ENCODE measurements at places on chromosomes 4 and X. TPM values are rescaled to one million over a fixed set of nuclear protein-coding genes. Genes with fewer than 3 reads are reported as not detected.

BRS3 gene
- polyA plus RNA-seq = not detected

GAGE2A gene
- polyA plus RNA-seq = not detected

GRCh38 chr4:181479141-181479540, 764.1 kb upstream of the TENM3 start:
- DNase-seq = no peak

DNA sequence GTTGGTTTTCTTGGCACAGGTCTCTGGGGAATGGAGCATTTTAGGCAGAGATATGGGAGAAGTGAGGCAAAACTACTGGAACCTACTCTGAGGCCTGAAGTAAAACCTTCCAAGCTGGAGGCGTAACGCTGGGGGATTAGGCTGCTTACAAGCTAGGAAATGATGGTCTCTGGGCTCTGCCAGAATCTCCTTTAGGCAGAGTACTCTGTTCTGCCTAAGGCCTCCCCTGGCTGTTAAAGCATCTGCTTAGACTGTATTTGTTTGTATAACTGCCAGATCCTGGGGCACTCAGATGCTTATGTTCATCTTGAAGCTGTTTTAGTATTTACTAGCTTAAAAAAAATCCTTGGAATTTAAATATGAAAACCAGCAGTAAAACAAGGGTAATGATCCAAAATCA, 822.2 kb downstream of the RPA4 start:
- no peak for DNase-seq

DNA sequence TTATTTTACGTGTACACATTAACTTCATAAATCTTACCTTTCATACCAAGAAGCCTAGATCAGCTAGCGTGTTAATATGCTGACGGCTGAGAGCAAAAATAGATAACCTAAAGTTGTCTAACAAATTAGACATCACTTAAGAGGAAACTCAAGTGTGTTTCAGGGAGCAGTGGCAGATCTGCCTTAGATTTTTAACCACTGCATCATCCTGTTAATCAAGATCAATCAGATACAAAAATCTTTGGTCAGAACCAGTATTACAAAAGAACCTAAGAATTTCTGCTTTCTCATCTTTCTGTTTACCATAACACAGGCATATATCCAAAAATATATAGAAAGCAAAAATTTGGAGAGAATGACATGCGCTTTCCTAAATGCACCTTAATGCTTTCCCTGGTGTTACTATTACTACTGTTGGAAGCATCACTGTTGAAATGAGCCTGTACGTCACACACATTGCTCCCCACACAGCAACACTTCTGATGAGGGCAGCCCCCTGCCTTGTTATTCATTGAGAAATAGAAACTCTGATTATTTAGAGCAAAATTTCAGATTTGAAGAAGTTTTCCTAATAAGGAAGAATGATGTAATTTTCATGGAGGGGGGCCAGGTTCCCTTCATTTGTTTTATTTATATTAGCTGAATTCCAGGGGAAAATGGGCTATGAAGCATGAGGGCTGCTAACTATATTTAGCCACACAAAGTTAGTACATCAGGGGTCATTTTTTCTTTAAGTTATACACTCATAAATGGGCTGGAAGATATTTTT, 152.3 kb downstream of the CBR4 start:
- DNase-seq = no peak

DNA sequence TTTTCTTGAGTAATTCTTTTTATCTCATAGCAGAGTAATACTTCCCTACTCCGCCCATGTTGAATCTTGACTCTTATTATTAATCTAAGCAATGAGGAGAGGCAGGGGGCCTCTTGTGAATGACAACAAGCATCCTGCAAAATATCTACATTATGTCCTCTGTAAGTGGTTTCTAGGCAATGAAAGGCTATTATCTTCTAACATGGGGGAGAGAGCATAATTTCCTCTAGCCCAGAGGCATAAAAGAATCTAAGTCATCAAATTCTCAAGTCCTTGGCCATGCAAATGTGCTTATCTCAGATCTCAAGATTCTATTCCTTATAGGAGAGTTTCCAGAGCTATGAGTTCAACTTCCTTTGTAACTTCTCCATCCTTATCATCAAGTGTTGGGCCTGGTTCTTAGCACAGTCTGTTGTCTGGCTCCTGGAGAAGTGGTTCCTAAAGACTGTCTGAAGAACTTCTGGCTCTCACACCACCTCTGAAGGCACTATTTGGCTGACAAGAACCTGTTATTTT, 423.1 kb upstream of the INTU start:
- DNase-seq = no peak

C4orf51 gene
- polyA plus RNA-seq = not detected

MMRN1 gene
- 4.8 TPM for polyA plus RNA-seq

DNA sequence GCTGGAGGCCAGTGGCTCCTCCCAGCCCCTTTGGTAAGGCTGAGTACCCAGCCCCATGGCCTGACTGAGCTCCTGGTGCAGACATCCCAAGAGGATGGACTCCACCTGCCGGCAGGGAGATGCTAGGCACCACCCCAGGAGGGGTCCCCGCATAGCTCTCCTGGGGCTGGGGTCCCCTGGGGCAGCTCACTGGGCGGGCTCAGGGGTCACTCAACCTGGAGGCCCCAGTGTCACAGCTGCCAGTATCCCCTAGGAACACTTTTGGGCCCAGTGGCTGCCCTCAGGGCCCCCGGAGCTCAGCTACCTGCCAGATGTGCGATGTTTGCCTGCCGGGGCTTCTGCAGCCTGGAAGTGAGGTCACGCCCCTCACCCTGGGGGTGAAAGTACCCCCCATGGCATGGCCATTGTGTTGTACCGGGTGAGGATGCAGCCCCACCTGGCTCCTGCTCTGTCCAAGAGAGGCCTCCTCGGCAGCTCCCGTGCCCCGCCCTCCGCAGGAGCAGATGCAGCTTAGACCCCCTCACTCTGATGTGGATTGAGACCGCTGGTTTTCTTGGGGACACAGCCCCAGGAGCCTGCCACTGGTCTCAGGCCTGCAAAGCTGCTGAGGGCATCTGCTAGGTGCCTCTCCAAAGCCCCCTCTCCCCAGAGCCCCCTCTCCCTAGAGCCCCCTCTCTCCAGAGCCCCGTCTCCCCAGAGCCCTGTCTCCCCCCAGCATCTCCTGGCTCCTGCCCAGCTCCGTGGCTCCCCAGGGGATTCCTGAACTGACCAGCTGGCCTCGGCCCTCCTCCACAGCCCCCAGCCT, 6.7 kb upstream of the HGFAC start:
- DNase-seq = no peak

GRCh38 chrX:40010550-40011321, 87.0 kb downstream of the BCOR start:
- DNase-seq = no peak

DNA sequence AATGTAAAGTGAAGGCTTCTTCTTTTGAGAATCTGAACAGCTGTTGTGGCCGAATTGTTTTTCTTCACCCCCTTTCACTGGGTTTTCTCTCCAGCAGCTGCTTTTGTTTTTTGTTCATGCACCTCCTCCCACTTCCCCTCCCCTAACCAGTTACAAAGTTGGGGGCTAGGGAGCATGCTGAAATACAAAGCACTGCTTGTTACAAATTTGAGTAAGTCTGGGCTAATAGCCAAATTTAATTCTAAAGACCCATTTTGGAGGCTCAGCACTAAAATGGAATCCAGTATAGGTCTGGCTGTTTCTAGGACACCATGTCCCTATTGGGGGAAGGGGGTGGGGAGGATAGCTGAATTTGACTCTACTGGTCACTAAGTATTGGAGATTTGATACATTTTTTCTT, 89.2 kb upstream of the GPM6B start:
- no peak for DNase-seq

NAAA gene
- polyA plus RNA-seq = 15.8 TPM

DNA sequence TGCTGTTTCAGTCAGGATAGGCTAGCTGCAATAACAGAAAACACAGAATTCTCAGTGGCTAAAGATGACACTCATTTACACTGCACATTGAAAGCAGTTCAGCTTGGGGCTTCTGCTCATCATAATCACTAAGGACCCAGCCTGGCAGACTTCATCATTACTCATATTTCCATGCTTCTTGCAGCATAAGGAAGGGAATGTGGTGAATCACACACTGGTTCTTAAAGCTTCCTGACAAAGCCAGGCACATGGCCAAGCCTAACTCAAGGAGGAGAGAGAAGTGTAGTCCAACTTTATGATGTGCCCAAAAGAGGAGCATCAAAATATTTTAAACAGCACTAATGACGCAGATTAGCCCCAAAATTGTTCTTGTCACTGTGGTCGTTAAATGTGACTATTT, 186.5 kb downstream of the BANK1 start:
- DNase-seq = peak; percentile 45

DNA sequence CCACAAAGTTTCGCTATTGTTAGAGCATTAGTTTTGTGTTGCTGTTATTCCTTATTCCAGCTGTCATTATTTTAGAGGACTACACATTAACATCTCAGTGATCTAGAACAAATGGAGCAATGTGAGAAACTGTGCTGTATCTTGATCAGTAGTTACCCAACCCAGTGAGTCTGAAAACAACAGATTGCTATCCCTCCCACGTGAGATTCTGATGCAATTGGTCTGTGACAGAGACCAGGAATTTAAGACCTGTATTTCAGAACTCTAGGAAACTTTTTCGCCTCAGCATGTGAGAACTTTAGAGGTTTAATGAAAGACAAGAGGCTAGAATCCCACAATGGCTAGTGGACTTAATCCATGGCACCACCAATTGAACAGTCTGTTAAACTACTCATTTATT, 35.7 kb upstream of the CDS1 start:
- DNase-seq = no peak

- DNase-seq = no peak
These were observed 45.6 kb downstream of the FHL1 start for GRCh38 chrX:136192839-136193414.

DNA sequence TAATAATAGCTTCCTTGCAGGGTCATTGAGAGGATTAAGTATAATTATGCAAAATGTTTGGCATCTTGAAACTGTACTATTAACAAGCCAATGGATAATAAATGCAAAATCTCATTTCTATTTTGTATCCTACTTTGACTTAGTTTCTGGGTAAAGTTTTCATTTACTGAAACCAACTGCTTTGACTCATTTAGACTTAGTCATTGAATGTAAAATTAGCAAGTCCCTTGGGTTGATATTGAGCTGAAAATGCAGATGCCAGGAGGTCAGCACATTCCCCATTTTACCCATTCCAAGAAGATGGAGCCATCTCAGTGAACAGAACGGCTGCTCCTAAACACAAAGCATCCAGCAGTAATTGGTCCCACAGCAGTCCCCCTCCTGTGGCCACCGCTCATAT, 74.7 kb upstream of the GATB start:
- DNase-seq = no peak

GRCh38 chr4:87669373-87669772, 19.3 kb downstream of the DMP1 start:
- no peak for DNase-seq

DMP1 gene
- polyA plus RNA-seq = 0.05 TPM

FGFBP2 gene
- 0.27 TPM for polyA plus RNA-seq

GRCh38 chr4:104492183-104492771, 2.4 kb downstream of the CXXC4 start:
- no peak for DNase-seq

DNA sequence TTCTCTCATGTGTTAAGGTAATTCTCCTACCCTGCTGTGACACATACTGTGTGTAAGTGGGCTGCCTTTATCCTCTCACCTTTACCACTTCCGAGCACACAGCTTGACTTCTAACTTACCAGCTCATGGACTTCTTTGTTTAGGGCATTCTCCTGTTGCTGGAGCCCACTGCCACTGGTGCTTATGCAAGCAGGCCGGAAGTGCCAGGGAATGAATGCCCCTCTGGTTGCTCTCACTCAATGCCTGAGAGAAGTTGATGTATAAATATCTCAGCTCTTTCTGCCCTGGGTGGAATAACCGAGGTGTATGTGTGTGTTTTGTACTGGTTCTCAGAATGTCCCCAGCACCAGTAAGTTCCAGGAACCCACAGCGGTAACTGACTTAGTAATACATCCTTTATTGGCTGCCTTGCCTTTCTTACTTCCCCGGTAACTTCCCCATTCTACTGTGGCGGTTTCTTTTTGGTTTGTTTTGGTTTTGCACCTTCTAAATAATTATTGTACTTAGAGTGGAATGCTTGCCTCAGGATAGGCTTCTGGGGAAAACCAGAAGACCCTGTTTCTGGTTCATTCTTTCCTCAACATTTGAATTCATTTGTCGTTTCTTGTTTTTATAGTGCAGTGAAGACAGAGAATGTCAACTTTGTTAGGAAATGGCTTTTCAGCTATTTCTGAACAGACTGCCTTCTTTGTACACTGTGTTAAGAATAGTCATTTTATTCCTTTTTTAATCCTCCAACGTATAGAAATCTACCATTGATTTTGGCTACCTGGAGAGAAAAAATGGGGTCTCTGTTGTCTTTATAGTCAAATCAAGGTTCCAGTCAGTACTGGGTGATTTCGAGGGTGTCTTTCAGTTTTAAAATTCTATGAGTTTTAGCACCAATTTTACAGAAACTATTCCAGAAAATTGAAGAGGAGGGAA, 45.4 kb downstream of the CXorf58 start:
- no peak for DNase-seq

DNA sequence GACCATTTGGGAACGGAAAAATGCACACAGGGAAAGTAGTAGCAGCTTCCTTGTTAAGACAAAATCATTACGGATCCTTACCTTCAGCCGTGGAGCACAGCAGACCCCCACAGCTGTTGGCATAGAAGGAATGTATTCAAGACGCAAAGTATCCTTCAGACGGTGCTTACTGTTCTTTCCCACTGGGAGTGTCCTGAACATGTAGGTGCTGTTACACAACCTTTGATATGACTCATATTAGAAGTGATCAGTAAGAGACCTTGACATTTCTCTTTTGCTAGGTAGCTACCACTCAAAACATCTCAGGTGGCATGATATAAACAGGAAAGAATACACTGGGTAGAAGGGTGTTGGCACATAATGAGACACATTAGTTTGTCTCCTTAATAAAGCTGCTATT, 154.0 kb upstream of the FMR1 start:
- no peak for DNase-seq

SLITRK4 gene
- 5.2 TPM for polyA plus RNA-seq

DNA sequence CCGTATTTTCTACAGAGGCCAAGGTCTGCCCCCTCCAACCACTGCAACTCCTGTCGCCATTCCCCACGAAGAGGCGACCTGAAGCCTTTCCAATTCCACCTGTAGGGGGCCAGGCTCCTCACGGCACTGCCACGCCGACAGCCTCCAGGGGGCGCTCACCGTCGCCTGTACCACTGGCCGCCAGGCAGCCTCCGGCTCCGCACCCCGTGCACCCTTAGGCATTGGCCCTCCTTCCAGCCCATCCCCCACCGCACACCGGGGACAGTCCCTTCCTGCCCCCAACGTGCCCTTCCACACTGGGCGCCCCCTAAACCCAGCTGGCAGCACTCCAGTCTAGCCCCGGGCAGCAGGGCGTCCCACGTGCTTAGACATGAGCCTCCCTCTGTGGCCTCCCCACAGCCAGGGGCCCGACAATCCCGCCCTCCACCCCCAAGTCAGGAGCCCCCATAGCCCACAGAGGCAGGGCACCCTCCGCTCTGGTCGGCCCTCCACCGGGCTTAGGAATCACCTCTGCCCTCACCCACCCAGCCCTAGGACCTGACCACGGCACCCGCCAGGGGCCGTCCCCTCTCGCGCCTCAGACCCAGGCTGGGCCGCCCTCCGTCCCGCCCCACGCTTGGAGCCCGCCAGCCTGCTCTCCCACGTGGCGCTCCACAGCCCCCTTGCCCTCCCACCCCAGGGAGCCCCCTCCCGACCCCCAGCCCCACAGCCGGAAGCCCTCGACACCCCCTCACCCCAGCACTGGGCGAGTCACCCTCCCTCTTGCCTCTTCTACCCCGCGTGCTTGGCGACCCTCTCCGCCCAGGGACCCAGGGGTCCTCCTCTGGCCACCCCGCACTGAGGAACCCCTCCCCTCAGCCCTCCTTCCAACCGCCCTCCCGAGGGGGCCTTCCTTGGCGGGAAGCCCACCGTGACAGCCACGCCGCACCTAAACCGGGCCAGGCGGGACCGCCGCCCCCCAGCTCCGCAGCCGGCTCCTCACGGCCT, 711 bp downstream of the PNMA6E start:
- DNase-seq = no peak
